ENCODE measurements at places on chromosomes 6 and 20.

DNA sequence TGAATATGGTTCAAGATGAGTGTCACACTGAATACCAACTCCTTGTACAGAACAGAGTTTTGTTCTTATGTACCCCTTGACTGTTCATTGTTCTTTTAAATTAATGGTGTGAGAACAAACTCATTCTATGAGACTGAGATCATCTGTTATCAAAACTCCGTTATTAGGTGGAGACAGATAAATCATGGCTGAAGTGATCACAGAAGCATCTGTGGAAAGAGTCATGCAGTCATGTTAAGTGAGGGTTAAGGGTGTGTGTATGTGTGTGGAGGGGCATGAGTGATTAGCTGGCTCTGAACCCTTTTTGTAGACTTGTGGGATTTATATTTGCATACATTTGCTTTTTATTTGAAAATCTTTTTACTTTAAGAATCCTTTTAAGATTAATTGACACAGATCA, 24.7 kb downstream of the ADGRG6 start:
- DNase-seq = no peak

DNA sequence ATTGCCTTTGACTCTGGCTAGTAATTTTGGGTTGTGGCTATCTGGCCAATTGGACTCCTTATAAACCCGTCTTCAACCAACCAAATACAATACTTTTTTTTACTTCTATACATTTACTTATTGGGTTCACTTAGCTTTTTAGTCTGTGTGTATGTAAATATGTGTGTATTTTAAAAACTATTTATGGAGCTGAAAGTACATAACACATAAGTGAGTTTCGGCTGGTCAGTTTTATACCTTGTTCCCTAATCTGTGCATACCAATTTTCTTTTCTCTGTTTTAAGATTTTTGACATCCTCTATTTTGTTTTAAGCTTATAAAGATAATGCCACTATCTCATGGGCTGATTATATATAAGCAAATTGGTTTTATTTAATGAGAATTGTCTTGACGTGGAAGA, 129.5 kb downstream of the LRRC1 start:
- DNase-seq = no peak

GRCh38 chr6:138977242-138977641, 10.8 kb downstream of the REPS1 start:
- no peak for DNase-seq

GRCh38 chr6:5241252-5241651, 19.5 kb downstream of the LYRM4 start:
- DNase-seq = no peak

- DNase-seq = no peak
Observed at GRCh38 chr6:158476389-158476788, 83.5 kb upstream of the TMEM181 start.

GRCh38 chr6:63571361-63572043, 778 bp upstream of the LOC128125822 start:
- peak; percentile 9 for DNase-seq

DNA sequence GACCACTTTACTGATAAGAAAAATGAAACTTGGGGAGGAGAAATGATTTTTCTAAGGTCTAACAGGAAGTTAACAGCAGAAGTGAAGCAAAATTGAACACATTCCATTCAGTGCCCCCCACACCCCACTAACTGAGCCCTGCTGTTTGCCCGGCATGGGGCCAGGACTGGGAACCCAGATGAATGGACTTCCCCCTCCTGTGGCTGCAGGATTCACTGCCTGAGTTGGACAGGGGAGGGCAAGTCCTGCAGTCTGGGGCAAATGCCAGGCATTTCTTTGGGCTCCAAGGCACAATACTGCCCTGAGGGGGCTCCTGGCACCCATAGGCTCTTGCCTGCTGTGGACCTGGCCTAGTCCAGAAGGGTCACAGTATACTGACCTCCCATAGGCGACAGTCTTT, 28.3 kb downstream of the FYN start:
- DNase-seq = no peak

All from stimulated activated CD8-positive, alpha-beta memory T cell treated with anti-CD3 and anti-CD28 coated beads, Interleukin-7, amount 100 ng/mL, for 1 hour (primary cell).